ENCODE measurements at places on chromosomes 3 and 15. TPM values are rescaled to one million over a fixed set of nuclear protein-coding genes. Genes with fewer than 3 reads are reported as not detected.

DNA sequence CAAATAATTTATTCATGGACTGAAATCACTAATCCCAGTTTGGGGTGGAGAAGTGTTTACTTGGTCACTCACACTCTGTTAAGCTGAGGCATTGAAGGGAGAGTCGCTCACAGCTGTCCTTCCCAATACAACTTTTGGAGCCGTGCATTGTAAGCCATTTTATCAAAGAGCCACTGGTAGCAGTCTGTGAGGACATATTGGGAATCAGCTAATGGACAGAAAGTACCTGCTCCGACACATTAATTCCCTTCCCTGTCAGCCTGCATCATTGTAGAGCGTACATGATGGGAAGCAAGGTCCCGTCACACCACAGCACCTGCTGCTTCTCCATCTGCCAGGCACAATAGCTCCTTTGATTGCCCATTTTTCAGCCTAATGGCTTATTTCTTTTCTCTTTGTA is 643.2 kb downstream of the SQOR start:
- no peak for DNase-seq

DNA sequence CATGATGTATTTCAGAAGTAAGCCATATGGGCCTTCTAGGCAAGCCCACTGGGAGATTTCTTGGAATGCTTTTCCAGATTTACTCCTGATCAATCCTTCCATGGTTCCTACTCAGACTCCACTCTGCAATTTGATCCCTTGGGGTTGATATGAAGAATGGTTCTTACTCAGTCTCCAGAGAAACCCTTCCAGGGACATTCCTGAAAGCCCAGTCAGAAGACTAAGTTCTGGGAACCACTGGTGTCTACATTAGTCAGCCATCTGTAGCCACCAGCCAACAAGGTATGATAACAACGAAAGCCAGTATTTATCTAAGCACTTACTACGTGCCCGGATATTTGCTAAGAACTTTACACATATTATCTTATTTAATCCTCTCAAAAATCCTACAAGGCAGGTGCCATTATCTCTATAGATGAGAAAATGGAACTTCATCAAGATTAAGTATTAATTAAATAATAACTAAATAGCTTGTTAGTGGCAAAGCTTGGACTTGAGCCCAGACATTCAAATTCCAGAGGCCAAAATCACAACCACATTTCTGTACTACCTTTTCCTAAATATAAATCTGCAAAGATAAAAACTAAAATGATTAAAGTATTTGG is 32.7 kb downstream of the ZNF385D start:
- peak; percentile 8 for DNase-seq

DNA sequence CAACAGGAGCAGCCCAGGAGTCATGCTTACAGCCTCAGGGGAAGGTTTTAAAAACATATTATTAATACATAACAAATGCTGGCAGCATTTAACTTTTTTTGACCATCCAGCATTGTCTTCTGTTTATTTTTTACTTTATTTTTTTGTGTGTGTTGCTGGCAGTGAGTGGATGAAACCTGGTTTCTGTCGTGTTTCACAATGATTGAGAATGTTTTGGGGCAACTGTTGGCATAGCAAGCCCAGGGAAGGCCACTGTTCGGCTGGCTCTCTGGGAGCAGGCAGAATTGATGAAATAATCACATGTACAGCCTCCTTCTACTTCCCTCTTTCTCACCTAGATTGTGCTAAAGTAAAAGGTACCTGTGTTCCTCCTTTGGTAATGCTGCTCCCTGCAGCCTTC is 190.2 kb downstream of the NR1D2 start:
- DNase-seq, result no peak

GRCh38 chr15:33859992-33860545 is 108.2 kb upstream of the CHRM5 start:
- no peak for DNase-seq

GRCh38 chr15:34760909-34761308 is 6.1 kb upstream of the GJD2 start:
- DNase-seq, result no peak

GRCh38 chr3:71951361-71951760 is 166.4 kb upstream of the PROK2 start:
- DNase-seq, result no peak

Gene PTH1R
- total RNA-seq, result not detected

Gene GOLGA6A
- not detected for total RNA-seq

Gene KBTBD13
- total RNA-seq, result not detected

Gene C3orf52
- total RNA-seq, result 4.8 TPM

Gene RTP3
- total RNA-seq, result not detected
